ENCODE measurements at places on chromosomes 4 and X.

DNA sequence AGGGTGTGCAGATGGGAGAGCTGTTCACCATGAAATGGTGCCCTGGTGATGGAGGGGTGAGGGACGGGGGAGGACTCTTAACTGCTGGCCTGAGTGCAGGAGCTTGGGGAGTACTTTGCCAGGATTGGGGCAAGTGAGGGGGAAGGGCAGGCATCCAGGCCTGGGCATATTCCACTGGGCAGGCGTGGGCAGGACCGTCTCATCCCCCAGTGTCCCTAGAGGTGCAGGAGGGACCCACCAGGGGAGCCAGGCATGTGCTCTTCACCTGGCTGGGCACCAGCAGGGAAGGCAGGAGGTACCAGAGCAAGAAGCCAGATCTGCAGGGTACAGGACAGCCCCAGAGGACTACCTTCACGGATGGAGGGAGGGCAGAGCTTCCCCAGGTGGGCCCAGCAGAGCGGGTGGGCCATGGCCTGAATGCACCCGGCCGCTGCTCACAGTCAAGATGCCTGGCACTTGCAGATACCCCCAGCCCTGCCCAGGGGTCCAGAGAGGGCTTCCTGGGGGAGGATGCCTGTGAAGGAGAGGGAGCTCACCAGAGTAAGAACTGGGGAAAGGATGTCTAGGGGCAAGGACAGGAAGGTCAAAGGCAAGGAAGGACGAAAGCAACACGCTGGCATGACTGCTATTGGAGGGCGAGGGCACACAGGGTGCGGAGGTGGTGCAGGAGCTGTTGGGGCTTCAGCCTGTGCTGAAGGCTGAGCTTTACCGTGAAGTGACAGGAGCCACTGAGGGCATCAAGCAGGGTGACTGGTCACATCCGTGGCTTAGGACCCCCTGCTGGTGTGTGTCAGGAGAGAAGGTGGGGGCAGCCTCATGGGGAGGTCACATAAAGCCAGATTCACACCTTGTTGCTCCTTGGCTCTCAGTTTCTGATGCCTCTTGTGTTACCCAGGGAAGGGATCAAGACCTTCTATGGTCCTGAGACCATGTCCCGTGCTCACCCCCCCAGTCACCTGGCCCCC lies 68.2 kb upstream of the NKX1-1 start:
- DNase-seq: no peak

DNA sequence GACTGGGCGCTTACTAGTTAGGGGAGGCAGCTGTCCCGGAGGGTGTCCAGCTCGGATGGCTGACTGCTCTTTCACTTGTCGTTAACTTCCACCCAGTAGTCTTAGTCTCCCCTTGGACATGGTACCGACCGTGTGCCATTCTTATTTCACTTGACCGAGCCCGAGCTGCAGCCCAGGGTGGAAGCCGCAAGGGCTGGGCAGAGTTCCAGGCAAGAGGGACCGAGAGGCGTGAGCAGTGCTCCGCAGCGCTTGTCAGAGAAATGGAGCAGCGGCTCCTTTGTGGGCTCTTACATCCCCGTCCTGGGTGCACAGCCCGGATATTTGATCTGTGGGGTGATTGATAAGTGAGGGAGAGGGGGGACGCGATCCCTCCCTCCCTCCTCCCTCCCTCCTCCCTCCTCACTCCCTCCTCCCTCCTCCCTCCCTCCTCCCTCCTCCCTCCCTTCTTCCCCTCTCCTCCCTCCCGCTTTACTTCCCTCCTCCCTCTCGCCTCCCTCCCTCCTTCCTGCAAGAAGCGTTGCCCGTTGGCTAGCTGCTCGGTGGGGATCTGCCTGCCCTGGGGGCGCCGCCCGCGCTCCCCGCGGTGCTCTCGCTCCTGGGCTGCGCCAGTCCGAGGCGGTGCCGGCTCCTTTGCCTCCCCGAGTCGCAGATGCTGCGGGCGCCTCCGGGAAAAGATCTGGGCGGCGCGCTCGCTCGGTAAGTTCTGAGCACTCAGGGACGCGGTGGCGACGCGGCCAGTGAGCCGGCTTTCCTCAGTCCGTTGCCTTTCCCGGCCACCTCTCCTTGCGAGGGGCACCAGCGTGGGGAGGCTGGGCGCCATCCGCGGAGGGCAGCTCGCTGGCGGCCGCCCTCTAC lies at the start of gene SLITRK2:
SLITRK2 (plus strand) TSS at position 499 of the 855 bp plus-strand sequence. CDS start 4,597 bp downstream, outside the sequence.
- DNase-seq: no peak

DNA sequence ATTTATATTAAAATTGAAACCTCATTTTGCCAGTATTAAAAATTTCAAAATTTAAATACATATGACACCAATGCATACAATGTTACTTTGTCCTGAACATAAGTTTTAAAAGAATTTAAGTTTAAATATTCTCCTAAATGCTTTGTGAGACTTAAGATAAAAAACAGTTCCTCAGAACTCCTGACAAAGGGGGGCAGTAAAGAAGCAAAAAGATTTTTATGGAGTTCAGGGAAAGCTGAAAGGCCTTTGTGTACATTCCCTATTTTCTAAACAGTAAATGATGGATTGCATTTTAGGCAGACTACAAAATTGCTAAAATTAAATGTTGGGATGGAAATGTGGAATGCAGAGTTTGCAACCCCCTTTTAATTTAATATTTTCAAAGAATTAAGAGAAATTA lies 81.7 kb downstream of the SNCA start:
- peak; percentile 58 for DNase-seq

DNA sequence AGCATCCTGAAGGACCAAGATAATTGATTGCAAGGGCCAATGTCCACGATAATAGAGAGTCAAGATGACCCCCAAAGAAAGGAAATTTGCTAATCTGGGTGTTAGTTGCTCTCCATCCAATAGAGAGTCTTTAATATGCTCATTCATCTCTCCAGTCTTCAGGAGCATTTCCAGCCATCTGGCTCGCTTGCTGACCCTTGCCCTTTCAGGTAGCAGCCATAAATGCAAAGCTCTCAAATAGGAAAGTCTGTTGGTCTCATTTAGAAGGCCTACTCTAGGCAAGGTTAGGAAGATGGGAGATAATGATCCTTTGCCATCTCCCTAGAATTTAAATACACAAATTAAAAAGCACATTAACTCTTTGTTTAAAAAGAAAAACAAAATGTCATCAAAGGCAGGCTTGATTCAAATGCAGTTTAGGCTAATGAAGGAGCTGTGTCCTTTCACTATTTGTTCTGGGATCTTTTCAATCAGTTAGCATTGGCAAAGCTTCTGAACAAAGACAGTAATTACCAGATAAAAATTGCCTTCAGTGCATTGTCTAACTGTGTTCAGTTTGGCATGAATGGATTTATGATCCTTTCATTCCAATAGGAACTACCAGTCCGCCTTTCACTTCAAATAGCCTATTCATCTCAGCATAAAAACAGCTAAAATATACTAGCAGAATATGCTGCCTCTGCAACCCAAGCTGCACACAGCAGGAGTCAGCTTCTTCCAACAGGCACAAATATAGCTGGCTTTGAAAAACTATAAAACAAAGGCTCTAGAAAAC lies 49.6 kb upstream of the ATXN3L start:
- DNase-seq: no peak

DNA sequence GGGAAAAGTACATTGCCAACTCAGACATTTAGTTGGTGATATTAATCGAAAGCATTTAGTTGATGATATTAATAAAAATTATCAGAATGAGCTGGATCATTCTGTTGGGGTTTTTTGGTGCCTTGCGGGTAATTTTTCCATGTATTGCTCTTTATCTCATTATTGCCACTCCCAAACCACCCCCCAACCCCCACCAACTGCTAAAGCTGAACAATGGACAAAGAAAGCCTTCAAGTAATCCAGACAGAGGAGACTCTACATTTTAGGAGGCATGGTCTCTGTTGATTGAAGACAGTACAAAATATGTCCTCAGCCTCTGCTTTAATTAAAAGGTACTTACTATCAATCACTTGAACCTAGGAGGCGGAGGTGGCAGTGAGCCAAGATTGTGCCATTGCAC lies 22.5 kb downstream of the PDK3 start:
- no peak for DNase-seq
